Uterus (tissue), 4 donors: ENCODE measurements at places on chromosomes 5 and 9. TPM values are rescaled to one million over a fixed set of nuclear protein-coding genes. Genes with fewer than 3 reads are reported as not detected.

Gene PANK3
- total RNA-seq = 15.6 TPM

Gene ENG
- 53.8 TPM for total RNA-seq

Gene TMEM38B
- total RNA-seq = 15.3 TPM

Gene ANKRD34B
- not detected for total RNA-seq

Gene PCDHA2
- 0.26 TPM for total RNA-seq
